Cerebellum (tissue), 4 donors: ENCODE measurements at places on chromosomes 16 and 17. TPM values are rescaled to one million over a fixed set of nuclear protein-coding genes. Genes with fewer than 3 reads are reported as not detected.

GRCh38 chr16:9135797-9136196 is 44.4 kb downstream of the HAPSTR1 start:
- no peak for DNase-seq

DNA sequence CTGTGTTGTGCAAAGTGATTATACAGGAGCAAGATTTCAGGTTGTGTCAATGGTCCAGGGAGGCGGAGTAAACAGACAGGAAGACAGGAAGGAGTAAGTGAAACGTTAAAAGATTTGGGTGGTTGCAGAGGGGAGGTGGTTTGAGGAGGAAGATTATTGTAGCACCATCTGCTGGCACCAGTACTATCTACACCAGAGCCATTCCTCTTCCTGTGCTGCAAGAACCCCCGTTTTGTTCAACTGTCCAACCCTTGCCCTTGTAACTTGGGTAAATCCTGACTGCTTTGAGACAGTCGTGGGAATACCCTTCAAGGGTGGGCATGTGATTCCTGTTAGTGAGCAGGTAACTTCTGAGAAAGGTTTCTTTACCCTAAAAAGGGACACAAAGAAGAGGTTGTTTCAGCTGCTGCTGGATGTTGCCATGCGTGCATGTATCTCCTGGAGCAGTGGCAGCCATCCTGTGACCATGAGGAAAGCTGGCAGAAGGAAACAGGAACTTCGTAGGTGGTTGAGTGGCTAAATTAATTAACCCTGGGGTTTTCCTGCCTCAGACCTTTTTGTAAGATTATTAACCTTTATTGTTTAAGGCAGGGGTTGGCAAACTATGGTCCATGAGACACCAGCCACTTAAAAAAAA is 124.1 kb downstream of the PRKCA start:
- DNase-seq = no peak

DNA sequence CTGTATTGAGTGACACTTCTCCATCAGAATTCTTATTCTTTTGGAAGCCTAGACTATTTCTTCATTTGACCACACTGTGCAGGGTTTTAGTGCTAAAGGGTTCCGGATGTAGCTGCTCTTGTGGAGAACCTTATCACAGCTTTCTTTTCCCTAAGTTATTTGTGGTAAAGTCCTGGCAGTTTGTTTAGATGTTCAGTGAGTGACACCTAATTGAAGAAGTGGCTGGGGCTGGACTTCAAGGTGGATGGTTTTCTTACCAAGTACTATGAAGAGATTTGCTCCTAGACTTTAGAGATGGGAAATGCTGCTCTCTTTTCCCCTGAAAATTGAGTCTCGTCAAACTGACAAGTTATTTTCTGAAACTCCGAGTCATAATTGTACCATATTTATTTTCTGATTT is 144.0 kb upstream of the TBX2 start:
- DNase-seq = no peak

The UBALD1 gene
- 3.6 TPM for total RNA-seq

- no peak for DNase-seq
Measured at GRCh38 chr16:56462064-56462796, 10.9 kb downstream of the OGFOD1 start.

DNA sequence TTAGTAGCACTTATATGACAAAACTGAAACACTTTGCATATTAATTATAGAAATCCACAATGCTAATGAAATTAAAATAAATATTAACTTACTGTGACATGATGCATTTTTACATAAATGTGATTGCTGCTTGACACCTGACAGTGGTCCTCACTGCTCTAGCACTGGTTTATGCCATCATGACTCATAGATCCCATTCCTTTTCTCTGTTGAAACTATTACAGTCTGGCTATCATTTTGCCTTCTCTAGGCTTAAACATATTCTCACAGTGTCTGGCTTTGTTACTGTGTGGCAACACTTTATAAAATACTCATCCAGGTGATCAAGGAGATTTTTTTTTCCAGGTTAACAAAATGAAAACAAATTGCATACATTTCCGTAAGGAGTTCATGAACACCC is 108.0 kb downstream of the MRTFB start:
- no peak for DNase-seq

DNA sequence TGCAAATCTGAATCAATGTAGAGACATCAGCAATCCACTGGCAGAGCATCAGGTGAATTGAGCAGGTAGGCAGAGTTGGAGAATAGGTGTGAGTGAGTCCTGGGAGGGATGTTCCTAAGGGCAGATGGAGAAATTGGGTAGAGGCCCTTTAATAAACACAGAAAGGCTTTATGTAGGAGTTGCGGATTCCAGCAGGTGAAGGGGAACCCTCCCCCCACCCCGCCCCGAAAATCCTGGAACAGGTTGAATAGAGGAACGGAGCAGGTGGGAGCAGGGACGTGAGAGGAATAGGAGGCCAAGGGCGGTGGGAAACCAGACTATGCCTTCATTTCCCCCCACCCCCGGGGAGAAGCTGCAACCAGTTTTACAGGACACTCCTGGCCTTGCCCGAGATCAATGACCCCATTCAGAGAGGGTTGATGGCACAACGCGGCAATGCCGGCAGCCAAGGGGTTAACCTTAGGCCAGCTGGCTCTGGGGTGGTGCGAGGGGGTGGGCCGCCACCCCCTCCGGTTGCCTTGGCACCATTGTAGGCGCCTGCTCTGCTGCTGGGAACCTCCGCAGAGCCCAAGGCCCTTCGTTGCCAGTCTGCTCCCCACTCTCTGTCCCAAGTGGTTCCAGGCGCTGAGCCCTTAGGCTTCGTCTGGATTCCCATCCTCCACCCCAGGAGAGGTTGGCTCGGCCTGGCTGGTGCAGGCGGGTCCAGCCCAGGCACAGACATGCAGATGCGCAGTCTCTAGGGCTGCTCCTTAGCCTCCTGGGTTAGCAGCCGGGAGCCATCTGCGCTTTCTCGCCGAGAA is 814 bp upstream of the RUNDC3A start:
- peak; percentile 72 for DNase-seq

DNA sequence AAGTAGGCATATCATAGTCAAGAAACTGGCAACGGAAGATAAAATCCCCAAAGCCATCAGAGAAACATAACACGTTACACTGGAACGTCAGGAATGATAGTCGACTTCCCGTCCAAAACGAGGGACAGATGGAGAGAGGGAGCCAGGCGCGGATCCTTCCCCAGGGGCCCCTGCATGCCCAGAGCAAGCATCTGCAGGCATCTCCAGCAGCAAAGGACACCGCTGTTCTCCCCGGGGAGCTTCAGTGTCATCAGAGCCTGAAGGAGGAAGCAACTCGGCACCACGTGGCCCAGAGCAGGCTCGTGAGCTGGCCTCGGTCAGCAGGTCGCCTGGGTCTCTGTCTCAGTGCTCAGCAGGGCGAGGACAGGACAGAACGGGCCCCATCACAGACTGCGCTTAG is 50.1 kb downstream of the LMF1 start:
- no peak for DNase-seq

GRCh38 chr16:84709609-84710008 is 9.8 kb downstream of the USP10 start:
- no peak for DNase-seq

DNA sequence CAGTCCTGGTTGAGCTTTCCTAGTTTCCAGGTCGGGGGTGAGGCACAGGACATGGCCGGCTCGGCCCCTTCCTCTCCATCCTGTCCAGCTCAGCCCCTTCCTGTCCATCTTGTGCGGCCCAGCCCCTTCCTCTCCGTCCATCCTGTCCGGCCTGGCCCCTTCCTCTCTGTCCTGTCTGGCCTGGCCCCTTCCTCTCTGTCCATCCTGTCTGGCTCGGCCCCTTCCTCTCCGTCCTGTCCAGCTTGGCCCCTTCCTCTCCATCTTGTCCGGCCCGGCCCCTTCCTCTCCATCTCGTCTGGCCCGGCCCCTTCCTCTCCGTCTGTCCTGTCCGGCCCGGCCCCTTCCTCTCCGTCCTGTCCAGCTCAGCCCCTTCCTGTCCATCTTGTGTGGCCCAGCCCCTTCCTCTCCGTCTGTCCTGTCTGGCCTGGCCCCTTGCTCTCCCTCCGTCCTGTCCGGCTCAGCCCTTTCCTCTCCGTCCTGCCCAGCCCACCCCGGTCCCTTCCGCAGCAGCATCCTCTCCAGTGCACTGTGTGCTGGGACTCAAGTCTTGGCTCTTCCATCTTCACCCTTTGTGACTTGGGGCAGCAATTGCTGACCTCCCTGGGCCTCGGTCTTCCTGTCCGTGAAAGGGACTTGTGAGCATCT is 5.5 kb upstream of the ZNF750 start:
- DNase-seq = no peak

The PIK3R6 gene
- total RNA-seq = 0.54 TPM
